Right hindlimb (tissue), 1 donor: ENCODE measurements at places on chromosomes 3 and 15.

- peak; percentile 70 for DNase-seq
Observed at GRCh38 chr3:14508966-14509795, 31.0 kb downstream of the GRIP2 start.

GRCh38 chr3:160694345-160694744 is 17.4 kb downstream of the ARL14 start:
- DNase-seq, result no peak

DNA sequence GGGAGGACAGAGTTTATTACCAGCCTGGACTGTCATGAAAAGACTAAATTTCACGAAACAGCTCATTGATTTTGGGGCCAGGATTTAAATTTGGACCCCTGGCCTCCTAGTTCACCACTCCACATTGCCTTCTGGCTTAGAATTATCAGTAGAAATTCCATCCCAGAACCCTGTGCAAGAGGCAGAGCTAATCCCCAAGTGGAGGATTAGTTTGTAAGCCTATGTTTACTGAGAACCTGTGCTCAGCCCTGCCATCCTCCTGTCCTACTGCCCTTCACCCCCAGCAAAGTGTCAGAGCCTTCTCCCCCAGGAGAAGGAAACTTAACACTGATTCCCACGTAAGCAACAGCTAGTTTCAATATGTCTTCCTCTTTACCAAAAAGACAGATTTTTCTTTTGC is 99.4 kb downstream of the SST start:
- no peak for DNase-seq

- no peak for DNase-seq
Observed at GRCh38 chr3:15342945-15343344, 10.6 kb upstream of the SH3BP5 start.

- no peak for DNase-seq
Observed at GRCh38 chr15:38944536-38944935, 379.9 kb upstream of the RASGRP1 start.
